ENCODE measurements at places on chromosomes 1 and 21.

DNA sequence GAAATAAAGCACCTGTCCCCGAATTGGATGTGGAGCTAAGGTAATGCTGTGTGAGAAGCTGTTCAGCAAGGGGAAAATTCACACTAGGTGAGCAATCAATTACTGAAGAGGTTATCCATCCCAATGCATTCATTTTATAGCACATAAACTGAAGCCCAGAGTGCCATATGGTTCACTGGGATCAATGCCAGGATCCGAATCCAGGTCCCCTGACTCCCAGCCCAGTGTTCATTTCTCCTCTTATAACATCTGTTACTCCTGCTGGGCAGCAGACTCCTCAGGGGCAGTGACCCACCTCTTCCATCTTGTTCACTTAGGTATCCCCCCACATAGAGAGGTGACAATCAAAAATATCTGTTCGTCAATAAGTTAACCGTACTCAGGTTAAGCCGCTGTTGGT is 13.2 kb upstream of the SEC16B start:
- no peak for DNase-seq

- DNase-seq = no peak
Measured at GRCh38 chr1:169312084-169312954, 55.3 kb downstream of the NME7 start.

DNA sequence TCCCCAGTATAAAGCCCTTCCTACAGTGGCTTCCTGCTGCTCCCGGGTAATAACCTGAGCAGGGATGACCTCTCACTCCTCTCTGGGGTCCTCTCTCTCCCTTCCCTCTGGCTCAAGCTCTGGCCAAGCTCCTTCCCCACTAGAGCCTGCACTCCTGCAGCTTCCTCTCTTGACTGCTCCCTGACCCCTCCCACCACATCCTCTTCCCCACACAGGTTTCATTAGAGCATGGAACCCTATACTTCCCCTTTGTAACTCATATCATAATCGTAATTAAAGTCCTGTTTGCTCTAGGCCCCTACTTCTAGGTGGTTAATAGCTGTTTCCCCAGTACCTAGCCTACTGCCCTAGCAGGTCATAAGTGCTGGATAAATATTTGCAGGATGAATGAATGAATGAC is 146.2 kb downstream of the C1orf21 start:
- DNase-seq = no peak

- DNase-seq = no peak
Measured at GRCh38 chr1:162943622-162944021, 82.6 kb upstream of the CCDC190 start.

DNA sequence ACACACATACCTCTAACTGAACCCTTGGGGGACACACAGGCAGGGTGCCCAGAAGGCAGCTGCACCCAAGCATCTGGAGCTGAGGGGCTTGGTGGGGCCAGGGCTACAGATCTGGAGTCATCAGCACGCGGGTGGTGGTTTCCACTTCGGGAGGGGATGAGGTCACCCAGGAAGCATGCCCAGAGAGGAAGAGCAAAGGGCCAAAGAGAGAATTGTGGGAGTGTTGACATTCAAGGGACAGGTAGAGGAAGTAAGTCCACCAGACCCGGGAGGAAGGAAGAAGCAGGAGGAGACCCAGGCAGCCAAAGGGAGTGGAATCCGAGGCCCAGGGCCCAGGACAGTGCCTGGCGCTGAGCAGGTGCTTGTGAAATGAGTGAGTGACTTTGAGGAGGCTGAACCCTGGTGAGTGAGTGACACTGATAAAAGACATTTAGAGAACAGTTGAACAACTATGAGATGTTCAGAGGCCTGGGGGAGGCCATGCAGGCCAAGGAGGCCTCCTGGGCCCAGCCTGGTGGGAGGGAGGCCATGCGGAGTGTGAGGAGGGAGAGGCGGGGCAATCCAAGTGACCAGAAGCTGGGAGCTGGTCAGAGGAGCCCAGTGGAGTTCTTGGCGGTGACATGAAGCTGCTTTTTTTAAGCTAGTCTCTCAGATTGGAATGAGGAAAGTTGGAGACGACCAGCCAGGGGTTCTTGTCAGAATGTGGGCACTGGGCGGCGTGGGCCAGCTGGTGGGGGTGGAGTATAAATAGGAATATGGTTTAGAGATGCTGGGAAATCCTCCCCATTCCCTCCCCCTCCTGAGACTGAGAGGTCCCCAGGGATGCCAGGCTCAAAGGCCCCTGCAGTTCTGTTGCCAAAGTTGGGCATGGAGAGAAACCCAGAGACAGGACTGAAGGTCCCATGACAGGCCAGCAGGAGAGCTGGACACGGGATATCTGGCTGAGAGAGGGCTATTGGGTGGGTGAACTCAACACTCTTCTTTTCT is 7.9 kb downstream of the CDK18 start:
- DNase-seq = peak; percentile 53

GRCh38 chr1:111746614-111746999 is 7.4 kb upstream of the INKA2 start:
- DNase-seq = no peak

- no peak for DNase-seq
Measured at GRCh38 chr1:88528792-88529191, 155.3 kb upstream of the PKN2 start.

- peak; percentile 51 for DNase-seq
Measured at GRCh38 chr1:3068564-3069431, at the start of gene PRDM16. PRDM16 (plus strand) TSS chr1:3069203; CDS start chr1:3069260, 57 bp downstream.

DNA sequence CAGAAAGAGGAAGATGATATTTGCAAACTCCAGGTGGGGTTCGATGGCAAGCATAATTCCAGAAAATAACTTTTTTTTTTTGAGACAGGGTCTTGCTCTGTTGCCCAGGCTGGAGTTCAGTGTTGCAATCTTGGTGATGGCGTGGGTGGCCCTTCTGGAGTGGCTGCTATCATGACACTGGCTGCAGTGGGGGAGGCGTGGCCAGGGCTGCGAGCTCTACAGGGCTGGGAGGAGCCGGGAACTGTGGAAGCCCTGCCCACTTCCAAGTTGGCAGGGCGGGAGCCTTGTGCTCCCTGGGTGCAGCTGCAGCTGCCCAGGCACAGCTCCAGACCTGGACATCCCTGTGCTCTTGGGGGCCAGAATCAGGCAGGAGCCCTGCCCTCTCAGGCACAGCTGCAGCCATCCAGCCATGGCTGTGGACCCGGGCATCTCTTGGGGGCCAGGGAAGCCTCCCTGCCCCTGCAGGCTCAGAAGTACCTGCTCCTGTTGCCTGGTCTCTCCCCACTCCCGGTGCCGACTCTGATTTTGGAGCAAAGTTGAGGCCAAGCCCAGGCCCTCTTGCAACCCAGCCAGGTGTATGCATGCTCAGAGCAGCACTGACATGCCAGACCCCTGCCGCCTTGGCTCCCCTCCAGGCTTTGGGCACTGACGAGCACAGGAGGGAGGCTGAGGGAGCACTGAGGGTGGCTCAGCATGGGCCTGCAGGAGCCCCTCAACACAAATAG is 7.2 kb upstream of the BCL10 start:
- DNase-seq = no peak

DNA sequence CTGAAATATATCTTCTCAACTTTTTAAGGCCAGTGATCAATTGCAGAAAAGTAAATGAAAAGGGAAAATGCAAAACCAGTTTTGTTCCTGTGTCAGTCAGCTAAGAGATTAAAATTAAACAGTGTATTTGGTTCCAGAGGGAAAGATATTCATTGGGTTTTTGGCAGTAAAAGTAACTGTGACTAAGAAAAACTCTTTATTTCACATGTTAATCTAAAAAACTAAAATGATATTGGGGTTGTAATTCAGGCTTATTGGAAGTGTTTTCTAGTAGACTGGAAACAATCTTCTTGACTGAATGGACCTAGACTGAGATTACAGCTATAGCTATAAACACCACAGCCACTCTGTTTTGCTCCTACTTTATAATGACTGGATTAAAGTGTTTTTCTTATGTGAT is 413.9 kb downstream of the ADGRL2 start:
- DNase-seq = no peak

DNA sequence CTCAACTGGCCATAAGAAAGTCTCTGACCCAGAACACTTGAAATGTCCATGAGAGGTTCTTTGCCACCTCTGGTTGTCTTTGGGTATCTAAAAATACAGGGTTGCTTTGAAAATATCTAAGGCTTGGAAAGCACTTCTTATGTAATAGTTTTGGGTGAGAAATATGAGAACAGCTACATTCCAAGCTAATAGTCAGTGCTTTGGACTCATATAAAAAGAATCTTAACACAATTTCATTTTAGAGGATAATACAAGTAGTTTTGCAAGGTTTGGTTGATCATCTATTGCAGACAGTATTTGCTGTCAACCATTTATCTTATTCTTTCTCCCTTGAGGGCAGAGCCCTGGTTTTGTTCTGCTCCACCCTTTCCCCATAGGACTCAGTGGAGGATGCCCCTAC is 207.5 kb downstream of the KCNK2 start:
- no peak for DNase-seq

GRCh38 chr21:29075706-29076466 is 2.4 kb upstream of the CCT8 start:
- DNase-seq = no peak

GRCh38 chr21:29499734-29500343 is 201.1 kb downstream of the BACH1 start:
- DNase-seq = no peak

DNA sequence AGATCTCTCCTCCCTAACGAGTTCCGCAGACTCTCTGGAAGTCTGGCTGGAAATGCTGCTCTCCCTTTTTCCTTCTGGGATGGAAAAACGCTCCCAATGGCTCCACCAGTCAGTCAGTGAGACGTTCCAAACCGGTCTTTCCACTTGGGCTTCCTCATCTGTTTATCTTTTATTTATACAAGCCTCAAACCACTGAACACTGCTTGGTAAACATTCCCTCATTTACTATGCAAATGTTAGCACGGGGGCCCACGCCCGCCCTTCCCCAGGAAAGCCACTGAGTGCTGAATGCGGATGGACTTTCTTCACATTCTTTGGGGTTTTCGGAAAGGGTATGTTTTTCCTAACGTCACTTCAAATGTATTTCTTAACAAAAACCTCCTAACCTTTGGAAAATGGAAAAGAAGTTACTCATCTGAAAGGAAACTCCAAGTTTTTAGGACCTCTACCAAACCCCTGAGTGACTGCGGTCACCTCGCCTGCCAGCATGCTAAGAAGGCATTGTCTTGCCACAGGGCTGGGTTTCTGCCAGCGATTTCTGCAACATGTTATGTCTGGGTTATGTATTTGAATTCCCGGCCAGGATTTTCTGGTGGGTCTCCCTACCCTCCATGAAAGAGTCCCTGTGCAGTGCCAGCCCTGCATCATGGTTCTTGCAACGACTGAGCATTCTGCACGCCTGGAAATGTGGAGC is 14.0 kb upstream of the UMODL1 start:
- no peak for DNase-seq

- DNase-seq = no peak
Measured at GRCh38 chr21:45849651-45850050, 131.9 kb upstream of the COL6A1 start.

GRCh38 chr1:24426744-24427544 is 11.3 kb downstream of the NIPAL3 start:
- DNase-seq = no peak

DNA sequence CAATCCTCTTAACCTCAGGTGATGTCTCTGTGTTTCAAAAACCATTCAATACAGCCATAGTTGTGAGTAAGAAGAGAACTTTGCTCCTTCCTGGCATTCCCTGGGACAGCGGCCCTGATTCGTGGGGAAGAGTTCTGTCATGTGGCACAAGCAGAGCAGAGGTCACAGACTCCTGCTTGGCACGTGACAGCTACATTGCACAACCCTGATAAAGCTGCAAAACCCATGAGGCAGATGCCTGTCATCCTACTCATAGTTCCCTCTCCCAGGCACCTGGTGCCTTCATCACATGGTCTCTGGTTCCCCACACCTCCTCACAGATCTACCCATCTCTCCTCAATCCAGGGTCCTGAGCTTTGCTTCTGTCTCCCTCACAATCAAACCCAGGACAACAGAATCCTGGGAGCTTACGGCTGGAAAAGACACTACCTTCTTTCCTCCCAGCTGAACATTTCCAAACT is 70.8 kb downstream of the PLPP3 start:
- peak; percentile 72 for DNase-seq

DNA sequence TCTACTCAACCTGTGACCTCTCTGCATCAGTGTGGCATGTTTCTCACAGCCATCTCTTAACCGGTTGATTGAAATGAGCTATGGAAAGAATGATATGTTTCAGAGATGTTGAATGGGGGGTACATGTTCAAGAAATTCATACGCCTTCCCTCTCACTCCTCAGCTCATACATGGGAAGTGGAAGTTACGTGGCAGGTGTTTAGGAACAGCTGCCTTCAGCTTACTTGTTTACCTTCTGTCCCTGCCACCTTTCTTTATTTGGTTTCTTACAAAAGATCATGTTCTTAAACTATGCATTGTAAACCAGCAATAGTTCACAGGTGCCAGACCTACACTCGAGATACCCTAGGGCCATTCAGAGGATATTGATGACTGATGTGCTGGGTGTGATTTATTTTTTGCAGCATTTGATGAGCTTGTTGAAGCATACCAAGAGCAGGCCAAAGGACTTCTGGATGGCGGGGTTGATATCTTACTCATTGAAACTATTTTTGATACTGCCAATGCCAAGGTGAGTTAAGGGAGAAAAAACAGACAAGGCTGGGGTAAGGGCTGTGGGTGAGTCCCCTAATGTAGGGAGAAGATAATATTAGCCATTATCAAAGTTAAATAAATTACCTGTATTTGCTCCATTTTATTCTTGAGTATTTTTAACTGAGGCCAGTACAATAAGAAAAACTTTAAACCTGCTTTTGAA is 17.4 kb downstream of the MTR start:
- DNase-seq = no peak

GRCh38 chr1:21534674-21535378 is 25.6 kb downstream of the ALPL start:
- DNase-seq = no peak

- DNase-seq = no peak
Measured at GRCh38 chr1:58062635-58063034, 483.9 kb downstream of the OMA1 start.

DNA sequence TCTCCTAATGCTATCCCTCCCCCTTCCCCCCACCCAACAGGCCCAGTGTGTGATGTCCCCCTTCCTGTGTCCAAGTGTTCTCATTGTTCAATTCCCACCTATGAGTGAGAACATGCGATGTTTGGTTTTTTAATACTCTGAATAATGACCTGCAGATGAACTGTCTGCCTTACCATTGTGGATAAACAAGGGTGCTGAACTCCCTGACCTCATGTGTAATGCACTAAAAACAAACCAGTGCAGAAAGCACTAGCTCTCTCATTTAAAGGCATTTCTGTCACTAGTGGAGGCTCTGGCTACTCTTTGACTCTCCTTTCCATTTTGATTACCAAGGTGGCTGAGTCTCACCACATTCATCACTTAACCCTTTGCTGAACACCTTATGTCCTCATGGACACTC is 23.1 kb upstream of the TRAF3IP3 start:
- no peak for DNase-seq

- no peak for DNase-seq
Measured at GRCh38 chr1:14921057-14921456, 232.5 kb upstream of the TMEM51 start.

DNA sequence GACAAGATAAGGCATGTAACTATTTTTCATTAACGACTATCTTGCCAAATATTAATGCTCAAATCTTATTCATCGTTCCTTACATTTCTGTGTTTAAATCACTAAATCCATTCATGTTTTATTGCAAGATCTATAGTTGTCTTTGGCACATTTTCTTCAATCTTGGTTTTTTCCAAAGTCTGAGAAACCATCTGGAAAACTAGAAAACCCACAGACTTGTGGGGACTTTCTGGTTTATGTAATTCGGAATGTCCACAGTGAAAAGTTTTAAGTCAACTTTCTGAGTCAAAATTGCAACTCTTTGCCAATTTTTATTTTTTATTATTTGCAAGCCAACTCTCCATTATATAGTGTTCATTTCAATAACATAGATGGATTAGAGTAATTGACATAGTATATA is 520.8 kb upstream of the ADAMTS5 start:
- no peak for DNase-seq

All from left ventricle myocardium inferior (tissue), 1 donor.